ENCODE measurements at places on chromosomes 11 and 22.

- DNase-seq, result no peak
Measured at GRCh38 chr11:67466962-67467771, 1.9 kb downstream of the TMEM134 start.

GRCh38 chr11:78203184-78203583 lies 14.5 kb downstream of the USP35 start:
- no peak for DNase-seq

- no peak for DNase-seq
Measured at GRCh38 chr11:30433831-30434230, 110.9 kb downstream of the ARL14EP start.

- no peak for DNase-seq
Measured at GRCh38 chr11:70054004-70054403, 24.1 kb upstream of the ANO1 start.

GRCh38 chr11:92830377-92831155 lies 138.9 kb upstream of the MTNR1B start:
- DNase-seq, result no peak

- DNase-seq, result no peak
Measured at GRCh38 chr11:12906501-12906900, 102.6 kb upstream of the RASSF10 start.

DNA sequence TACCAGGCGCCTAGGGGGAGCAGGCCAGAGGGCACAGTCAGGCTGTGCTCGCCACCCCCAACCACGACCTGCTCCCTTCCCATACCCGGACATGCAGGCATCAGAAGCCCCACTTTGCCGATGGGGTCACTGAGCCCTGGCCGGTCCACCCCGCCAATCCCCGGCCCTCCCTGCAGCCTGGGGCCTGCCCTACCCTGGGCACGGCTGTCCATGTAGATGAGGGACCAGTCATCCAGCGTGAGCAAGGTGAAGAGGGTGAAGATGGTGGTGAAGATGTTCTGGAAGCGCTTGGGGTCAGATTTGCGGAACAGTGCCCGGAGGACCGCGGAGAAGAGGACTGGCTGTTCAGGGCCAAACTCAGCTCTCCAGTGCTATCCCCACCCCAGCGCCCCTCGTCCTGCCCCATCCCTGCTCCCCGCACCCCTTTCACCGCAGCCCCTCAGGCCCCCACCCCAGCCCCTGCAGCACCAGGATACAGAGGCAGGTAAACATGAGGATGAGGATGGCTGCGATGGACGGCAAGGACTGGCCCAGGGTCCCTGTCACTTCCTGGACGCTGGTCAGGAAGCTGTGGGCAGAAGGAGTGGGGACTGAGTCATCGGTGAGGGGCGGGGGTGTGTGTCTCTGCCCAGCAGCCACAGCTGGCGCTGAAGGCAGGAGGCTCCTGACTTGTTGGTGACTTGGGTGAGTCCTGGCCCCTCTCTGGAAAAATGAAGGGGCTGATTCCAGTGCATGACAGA lies 5.5 kb downstream of the CATSPER1 start:
- DNase-seq, result no peak

DNA sequence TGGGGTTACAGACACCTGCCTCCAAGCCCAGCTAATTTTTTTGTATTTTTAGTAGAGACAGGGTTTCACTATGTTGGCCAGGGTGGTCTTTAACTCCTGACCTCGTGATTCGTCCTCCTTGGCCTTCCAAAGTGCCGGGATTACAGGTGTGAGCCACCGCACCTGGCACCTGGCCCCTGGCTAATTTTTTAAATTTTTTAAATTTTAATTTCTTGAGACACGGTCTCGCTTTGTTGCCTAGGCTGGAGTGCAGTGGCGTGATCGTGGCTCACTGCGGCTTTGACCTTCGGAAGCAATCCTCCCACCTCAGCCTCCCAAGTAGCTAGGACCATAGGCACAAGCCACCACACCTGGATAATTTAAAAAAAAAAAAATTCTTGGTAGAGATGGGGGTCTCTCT lies 14.6 kb downstream of the PPP6R2 start:
- DNase-seq, result no peak

DNA sequence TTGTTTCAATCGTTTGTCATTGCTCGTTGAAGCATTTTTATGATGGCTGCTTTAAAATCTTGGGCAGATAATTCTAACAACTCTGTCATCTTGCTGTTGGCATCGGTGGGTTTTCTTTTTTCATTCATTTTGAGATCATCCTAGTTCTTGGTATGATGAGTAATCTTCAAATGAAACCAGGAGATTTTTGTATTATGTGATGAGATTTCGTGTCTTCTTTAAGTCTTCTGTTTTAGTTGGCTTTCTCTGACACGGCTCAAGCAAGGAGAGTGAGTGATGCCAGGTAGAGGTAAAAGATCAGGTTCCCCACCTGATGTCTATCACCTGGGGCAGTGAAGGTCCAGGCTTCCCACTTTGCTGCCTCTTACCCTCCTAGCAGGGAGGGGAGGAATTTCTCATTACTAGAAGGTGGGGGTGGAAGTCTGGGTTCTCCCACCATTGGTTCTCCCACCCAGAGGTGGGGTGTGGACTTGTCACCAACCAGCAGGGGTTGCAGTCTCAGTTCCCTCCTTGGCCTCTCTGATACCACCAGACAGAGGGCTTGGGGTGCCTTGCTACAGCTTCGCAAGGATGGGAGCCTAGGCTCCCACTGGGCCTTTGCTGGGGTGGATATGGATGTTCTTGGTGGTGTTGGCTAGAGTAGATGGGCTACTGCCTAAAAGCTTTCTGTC lies 12.9 kb downstream of the CDC45 start:
- DNase-seq, result no peak

DNA sequence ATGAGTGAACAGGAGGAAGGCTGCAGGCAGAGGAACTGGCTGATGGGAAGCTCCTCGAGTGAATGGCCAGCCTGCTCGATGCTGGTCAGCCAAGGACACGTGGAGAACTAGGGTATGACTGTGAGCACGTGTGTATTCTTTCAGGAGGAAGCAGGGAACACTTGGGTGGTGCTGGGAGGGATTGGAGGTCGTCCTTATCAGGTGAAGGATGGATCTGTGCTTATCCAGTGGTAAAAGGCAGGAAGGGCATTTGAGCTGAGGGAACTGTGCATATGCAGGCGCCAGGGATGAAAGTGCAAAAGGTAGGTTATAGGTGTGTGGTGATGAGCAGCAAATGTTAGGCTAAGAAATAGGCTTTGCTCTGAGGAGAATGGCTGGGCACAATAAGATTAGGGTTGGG lies 9.7 kb upstream of the SLCO2B1 start:
- no peak for DNase-seq

- DNase-seq, result no peak
Measured at GRCh38 chr22:24141586-24141985, 39.7 kb upstream of the SUSD2 start.

- DNase-seq, result no peak
Measured at GRCh38 chr11:17574141-17575091, 27.4 kb downstream of the OTOG start.

DNA sequence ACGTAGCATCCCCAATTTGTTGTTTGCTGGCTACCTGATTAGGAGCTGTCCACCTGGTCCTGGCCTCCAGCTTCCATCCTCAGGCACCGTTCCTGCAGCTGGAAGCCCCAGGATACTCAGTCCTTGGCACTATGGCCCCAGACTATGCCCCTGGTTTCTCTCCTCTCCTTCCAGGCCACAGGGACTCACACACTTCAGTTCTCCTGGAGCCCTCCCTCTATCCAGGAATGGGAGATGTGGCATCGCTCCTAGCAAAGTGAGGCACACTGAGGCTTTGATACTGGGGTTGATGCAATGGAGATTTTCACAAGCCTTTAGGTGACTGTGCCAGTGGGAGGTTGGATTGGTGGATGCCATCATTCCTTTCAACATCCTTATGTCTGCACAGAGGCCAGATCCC lies 142.8 kb upstream of the B3GAT1 start:
- no peak for DNase-seq

- no peak for DNase-seq
Measured at GRCh38 chr11:67310246-67311050, 7.1 kb downstream of the SSH3 start.

DNA sequence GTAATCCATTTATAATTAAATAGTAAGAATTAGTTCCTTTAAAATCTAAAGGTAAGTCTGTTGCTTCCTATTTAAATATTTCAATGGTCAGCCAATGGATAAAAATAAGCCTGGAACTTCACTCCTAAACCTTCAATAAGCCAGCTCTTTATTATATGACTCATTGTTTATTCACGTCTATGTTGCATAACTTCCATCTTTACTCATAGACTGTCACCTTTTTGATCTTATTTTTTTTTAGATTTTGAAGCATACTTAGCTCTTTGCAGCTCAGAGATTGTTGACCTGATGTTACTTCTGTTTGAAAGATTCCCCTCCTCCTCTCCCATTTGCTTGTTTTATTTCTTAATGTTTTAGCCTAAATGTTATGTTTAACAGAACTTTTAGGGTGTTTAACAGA lies 1571.2 kb upstream of the RAG2 start:
- no peak for DNase-seq

- no peak for DNase-seq
Measured at GRCh38 chr11:119078675-119079420, 5.8 kb upstream of the HMBS start.

DNA sequence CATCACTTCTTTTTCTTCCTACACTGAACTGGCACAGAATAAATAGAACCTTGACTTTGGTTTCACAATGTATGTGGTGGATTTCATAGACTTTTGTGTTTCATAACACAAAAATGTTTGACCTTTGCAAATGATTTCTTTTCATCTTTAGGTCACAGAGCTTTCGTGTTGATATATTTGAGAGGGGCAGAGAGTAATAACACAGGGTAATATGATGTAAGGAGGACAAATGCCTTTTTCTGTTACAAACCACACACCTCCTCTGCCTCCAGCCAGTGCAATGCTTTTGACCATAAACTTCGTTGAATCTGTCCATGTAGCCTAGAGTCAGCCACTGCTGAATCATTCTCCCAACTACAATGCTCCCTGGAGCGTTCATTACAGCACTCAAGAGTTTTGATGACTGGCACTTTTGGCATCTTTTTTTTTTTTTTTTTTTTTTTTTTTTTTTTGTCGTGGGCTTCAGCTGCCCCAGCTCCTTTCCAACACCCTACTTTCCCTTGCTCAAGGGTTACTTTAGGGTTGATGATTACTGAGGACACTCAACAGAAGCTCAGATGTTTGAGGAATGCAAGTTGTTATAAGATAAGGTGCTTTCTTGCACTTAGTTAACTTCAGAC lies 11.4 kb upstream of the CAT start:
- no peak for DNase-seq

DNA sequence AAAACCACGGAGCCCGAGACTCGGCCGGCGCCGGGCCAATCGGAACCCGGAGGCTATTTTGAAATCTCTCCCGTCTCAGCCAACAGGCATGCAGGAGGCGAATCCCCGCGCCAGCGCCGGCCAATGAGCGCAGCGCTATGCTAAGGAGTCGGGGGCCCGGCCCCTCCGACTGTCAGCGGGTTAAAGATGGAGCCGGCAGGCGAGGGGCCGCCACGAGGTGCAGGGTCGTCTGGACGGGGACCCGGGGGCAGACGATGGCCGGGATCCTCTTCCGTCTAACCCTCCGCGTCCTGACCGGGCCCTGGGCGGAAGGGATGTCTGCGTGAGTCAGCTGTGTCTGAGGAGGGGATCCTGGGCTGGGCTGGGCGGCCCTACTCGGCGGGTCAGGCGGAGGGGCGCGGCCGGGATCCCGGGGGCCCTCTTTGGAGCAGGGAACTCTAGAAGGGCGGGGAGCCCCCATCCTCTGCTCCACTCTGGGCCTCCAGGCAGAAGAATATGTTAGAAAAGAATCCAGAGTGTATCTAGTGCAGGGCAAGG lies 10.0 kb downstream of the SDF2L1 start:
- peak; percentile 45 for DNase-seq

- no peak for DNase-seq
Measured at GRCh38 chr11:119992171-119993051, 145.5 kb downstream of the TRIM29 start.

GRCh38 chr11:35933320-35933871 lies 10.5 kb upstream of the LDLRAD3 start:
- no peak for DNase-seq

GRCh38 chr11:74677131-74677530 lies 54.1 kb downstream of the CHRDL2 start:
- DNase-seq, result no peak

- no peak for DNase-seq
Measured at GRCh38 chr11:123472236-123472935, 42.3 kb downstream of the GRAMD1B start.

- DNase-seq, result no peak
Measured at GRCh38 chr11:35539781-35540281, 14.4 kb upstream of the PAMR1 start.

DNA sequence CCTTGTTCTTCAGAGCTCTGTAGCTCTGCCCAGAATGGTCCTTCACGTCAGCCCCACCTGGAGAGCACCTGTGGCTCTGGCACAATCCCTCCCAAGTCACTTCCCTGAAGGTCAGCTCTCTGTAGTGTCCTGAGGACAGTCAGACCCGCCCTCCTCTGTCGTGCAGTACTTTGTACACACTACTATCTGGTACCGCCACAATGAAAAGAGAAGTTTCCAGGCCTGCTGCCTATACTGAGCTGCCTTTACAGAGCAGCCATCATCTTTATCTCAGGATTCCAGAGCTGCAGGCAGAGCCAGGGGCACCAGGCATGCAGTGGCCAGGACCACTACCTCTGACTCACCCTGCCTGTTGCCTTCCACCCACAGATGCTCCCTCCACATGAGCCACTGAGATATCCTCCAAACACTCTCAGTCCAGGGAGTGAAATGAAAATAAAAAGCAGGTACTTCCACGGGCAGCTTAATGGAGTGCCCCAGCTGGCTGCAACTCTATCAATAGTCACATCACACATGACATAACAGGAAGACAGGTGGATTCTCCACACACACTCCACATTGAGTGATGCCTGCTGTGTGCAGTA lies 7.3 kb downstream of the PACSIN2 start:
- DNase-seq, result no peak

DNA sequence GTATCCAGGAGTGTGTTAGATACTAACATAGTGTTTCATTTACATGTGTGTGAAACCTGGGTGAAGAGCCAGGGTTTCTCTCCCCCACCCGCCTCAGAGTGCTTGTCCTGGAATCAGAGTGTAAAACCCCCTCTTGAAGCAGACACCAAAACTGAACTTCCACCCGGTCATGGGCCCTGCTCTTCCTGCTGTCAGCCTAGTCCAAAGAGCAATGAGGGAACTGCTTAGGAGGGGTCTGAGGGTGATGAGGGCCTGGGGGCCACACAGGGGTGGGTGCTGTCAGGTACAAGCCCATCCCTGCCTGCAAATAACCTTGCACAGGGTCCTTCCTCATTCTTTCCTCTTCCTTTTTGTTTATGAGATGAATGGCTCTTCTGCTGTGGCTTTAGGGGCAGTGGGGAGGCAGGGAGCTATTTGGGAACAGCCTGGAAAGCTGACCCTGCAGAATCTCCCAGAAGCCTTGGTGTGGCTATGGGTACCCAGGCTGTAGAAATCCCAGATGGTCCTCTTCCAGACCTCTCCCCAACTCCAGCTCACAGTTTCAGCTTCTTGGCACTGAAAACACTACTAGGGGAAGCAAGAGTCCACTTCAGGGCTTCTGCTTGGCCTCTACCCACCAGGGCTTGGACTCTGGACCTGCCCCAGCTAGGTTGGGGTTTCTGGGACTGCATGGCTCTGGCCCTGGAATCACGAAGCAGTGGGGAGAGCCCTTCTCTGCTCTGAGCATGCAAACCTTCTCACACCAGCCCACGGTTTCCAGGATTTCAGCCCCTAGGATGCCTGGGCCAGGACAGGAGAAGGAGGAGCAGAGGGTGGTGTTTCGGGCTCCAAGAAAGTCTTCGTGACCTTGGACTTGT lies 8.5 kb downstream of the BATF2 start:
- DNase-seq, result no peak

- DNase-seq, result no peak
Measured at GRCh38 chr11:132852361-132852760, 679.9 kb downstream of the OPCML start.

- no peak for DNase-seq
Measured at GRCh38 chr11:63417174-63417852, 47.7 kb downstream of the SLC22A9 start.

All from central memory CD8-positive, alpha-beta T cell (primary cell).